ENCODE measurements at places on chromosomes 4 and X.

GRCh38 chrX:18789916-18790315 is 82.5 kb downstream of the PPEF1 start:
- DNase-seq: no peak

DNA sequence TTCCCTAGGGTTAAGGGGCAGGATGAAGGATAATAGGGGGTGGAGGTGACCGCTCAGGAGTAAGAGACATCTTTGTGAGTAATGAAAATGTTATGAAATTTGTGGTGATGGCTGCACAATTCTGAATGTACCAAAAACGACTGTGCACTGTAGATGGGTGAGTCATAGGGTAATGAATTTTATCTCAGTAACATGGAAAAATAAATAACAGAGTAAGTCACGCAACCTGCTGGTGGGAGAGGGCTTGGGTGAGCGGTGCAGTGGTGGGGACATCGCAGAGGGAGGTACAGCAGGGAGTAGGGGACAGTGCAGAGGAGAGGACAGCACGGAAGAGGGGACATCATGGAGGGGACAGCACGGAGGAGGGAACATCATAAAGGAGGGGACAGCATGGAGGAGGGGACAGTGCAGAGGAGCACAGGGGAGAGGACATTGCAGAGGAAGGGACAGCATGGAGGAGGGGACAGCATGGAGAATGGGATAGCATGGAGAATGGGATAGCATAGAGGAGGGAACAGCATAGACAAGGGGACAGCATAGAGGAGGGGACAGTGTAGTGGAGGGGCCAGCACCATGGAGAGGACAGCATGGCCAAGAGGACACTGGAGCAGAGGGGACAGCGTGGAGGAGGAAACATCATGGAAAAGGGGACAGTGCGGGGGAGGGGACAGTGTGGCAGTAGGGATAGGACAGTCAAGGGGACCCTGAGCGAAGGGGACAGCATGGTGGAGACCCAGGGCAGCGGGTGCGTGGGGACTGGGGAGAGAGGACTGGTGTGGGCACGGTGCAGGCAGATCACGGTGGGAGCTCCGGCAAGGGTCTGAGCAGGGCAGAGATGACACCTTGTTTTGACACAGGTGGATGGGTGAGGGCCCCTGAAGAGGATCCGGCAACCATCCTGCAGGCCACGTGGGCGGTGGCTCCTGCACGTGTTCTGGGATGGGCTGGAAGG is 68.5 kb upstream of the MXD4 start:
- peak; percentile 94 for DNase-seq

DNA sequence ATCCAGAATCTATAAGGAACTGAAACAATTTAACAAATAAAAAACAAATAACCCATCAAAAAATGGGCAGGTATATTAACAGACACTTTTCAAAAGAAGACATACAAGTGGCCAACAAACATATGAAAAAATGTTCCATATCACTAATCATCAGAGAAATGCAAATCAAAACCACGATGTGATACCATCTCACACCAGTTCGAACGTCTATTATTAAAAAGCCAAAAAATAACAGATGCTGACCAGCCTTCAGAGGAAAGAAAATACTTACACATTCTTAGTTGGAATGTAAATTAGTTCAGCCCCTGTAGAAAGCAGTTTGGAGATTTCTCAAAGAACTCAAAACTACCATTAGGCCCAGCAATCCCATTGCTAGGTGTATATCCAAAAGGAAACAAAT is 687.9 kb upstream of the AADAT start:
- DNase-seq: no peak

DNA sequence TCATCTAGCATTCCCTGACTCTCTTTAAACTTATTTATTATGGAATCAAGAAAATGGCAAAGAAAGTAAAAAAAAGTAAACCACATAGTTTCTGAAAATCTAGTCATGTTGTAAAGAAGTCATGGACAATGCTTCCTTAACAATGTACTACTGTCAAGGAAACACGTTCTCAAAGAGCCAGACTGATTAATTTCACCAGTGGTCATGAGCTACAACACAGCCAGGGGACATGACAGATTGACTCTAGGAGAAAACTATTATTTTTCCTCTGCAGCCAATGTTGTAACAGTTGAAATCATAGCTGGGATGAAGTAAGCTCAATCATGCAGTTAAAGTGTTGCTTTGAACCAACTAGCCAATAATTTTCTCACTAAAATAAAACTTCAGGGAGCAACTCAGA is 109.2 kb downstream of the MAPK10 start:
- DNase-seq: peak; percentile 89

- DNase-seq: no peak
These were observed 553.5 kb downstream of the TRAM1L1 start for GRCh38 chr4:116531870-116532269.
